Suppressor macrophage (primary cell): ENCODE measurements at places on chromosomes 2 and 18.

DNA sequence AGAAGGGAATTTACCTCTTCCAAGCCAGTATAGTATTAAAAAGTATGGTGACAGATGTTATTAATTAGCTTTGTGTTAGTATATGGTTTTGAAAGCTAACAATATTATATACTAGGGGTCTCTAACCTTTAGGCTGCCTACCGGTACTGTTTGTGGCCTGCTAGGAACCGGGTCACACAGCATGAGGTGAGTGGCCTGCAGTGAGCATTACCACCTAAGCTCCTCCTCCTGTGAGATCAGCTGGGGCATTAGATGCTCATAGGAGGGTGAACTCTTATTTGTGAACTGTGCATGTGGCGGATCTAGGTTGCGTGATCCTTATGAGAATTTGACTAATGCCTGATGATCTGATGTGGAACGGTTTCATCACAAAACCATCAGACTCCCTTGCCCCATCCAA lies 583.4 kb upstream of the CDH2 start:
- no peak for DNase-seq

DNA sequence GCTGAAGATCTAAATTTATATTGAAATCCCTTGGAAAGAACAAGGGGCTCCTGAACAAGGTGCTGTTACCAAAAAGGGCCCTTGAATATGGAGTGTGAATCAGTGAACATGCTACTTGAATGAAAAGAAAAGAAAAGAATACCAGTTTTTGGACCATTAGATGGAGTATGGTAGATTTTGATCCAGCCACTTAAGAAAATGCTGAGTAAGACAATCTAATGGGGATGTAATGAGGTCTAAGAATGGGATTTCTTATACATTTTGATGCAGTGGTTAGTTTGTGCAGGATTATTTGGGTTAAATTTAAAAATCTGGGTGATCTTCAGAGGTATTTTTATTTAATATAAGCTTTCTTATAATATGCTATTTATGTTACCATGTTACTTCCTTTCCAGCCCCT lies 2003.0 kb upstream of the LRRTM1 start:
- DNase-seq: no peak

GRCh38 chr2:229169751-229170150 lies 101.3 kb downstream of the PID1 start:
- DNase-seq: no peak

GRCh38 chr2:72533765-72534164 lies 292.1 kb downstream of the EXOC6B start:
- no peak for DNase-seq

DNA sequence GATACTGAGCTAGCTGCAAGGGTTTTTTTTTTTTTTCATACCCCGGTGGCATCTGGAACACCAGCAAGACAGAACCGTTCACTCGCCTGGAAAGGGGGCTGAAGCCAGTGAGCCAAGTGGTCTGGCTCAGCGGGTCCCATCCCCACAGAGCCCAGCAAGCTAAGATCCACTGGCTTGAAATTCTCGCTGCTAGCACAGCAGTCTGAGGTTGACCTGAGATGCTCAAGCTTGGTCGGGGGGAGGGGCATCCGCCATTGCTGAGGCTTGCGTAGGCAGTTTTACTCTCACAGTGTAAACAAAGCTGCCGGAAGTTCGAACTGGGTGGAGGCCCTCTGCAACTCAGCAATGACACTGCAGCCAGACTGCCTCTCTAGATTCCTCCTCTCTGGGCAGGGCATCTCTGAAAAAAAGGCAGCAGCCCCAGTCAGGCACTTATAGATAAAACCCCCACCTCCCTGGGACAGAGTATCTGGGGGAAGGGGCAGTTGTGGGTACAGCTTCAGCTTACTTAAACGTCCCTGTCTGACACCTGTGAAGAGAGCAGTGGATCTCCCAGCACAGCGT lies 5.1 kb upstream of the MIB1 start:
- no peak for DNase-seq

DNA sequence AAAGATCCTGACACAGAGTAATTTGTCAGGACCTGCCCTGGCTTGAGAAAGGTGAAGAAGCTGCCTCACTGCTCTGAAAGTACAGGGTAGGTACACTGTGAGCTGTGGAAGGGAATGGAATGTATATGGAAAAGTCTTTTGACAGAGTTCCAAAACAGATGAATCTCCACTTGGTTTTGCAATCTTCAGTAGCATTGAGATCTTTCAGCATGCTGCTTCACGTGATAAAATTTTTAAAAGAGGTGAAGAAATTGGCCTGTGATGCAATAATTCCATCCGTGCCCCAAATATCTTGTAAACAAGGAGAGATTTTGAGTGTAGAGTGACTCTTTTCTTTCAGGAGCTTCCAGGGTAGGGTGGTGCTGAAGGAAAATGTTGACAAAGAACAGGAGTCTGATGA lies 123.1 kb downstream of the OSR1 start:
- no peak for DNase-seq

DNA sequence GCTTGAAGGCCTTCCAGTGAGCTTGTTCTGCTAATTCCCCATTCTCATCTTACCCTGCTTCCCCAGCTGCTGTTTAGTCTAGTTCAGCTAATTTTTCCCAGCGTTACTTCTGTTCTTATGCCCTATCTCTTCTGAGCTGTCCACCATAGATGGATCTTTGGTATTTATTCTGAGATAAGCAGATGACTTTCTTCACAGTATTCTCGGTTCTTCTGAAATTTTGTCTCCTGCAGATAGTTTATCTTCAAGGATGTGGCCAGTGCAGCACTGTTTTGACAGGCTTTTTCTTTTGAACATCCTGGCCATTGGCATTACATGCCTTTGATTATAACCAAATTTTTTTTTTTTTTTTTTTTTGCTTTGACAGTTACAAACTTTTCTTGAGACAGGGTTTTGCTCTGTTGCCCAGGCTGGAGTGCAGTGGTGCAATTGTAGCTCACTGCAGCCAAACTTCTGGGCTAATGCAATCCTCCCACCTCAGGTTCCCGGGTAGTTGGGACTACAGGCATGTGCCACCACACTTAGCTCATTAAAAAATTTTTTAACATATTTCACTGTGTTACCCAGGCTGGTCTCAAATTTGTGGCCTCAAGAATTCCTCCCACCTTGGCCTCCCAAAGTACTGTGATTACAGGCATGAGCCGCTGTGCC lies 134.2 kb downstream of the WDSUB1 start:
- peak; percentile 25 for DNase-seq

DNA sequence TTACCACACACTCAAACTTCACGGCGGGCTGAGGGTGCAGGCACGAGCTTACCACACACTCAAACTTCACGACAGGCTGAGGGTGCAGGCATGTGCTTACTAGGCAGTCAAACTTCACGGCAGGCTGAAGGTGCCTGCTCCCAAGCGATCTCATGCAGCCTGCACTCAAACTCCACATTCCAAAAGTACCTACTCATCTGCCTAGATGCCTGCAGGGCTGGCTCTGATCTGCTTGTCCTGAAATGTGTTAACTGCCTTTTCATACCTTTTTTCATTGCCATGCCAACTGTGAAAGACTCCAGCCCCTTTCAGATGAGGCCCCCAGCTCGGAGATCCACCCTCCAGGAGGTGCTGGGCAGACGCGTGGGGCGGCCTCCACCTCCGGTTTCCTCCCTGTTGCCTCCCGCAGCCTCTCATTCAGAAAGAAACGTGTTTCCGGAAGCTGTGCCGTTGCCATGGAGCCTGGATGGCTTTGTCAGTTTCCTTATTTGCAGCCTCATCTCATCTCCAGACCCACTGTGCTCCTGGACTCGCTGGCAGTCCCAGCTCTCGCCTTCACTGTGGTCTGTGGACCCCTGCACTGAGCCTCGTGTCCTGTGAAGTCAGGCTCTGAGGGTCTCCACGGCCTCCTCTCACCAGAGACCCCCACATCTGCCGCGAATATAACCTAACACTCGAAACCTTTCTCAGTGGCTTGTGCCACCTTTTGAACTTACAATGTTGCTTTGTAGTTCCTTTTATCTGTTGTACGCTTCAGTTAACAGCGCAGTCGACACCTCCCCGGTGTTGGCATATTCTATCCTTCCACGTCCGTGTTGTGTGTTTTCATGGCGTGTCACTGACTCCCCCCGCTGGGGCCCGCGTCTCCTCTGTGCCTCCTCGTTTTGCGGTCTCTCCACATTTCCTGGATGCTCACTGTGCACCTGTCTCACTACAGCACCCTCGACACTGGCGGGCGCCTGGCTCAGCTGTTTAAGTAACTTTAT lies 106.1 kb upstream of the ALKAL2 start:
- no peak for DNase-seq

- no peak for DNase-seq
Observed at GRCh38 chr2:30512243-30512886, 65.3 kb downstream of the LCLAT1 start.

DNA sequence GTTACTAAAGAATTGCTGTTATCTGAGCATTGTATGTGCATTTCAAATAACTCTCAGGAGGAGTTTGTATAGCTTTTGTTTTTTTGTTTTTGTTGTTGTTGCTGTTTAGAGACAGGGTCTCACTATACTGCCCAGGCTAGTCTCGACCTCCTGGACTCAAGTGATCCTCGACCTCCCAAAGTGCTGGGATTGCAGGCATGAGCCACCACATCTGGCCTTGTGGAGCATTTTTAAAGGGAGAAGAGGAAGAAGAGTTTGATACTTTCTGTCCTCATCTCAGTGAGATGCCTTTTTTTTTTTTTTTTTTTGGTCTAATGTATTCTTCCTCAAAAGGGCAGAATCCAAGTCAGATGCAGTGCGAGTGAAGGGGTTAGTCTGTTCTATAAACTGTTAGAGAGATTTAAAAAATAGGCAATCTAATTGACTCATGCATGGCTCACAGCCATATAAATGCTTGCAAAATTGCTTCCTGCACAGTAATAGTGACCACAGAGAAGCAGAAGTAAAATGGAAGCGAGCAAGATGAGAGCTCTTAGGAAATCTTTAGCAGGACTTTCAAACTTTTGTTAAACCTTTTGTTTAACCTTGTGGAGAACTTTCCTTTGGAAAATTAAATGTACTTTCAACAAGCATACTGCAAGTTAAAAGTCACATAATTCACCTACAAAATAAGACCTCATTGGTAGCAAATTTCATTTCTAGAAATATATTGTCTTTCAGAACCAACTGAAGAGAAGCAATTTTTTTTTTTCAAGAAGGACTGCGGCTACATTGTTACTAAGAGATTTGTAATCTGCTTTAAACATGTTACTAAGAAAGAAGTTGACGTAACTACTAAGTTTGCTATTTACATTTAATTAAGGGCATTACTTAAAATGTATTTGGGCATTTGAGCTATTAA lies 52.3 kb upstream of the ROCK1 start:
- DNase-seq: peak; percentile 98
